NCI-H345 (cell line): ENCODE measurements at places on chromosomes 5 and 9.

DNA sequence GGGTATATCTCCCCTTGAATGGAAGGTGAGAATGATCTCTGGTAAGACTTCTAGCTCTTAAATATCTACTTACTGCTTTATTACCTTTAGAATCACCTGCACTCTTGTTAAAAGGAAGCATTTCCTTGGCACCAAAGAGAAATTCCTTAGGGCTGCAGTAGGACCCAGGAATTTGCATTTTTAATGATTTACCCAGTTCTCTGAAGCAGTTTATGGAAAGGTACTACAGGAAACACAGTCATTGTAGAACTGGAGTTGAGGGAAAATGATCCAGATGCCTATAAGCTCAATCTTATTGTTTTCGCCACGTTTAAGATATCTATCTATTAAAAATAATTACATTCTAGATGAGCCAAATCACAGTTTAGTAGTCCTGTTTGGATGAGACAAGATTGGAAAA lies 9.5 kb upstream of the C9 start:
- no peak for DNase-seq

GRCh38 chr5:71744009-71744790 lies 25.1 kb downstream of the CARTPT start:
- no peak for DNase-seq

GRCh38 chr5:154193283-154193682 lies 2.8 kb downstream of the GALNT10 start:
- DNase-seq: no peak

GRCh38 chr9:109440797-109441287 lies 57.3 kb downstream of the PTPN3 start:
- DNase-seq: peak; percentile 76

DNA sequence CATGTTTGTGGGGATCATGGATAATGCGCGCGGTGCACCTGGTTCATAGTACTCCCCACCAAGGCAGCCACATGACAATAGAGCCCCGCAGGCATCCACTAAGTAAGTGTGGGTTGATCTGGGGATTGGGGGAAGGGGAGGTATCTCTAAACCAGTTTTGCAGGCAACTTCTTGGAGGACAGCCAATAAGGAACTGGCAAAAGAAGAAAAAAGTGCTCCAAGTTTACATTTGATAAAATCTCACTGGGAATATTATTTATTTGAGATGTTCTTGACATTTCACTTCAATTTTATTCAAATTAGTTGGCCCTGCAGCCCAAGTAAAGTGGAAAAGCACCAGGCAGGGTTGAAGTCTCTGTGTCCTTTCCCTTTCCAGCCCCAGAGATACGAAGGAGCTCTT lies 8.5 kb downstream of the FBP1 start:
- DNase-seq: no peak

DNA sequence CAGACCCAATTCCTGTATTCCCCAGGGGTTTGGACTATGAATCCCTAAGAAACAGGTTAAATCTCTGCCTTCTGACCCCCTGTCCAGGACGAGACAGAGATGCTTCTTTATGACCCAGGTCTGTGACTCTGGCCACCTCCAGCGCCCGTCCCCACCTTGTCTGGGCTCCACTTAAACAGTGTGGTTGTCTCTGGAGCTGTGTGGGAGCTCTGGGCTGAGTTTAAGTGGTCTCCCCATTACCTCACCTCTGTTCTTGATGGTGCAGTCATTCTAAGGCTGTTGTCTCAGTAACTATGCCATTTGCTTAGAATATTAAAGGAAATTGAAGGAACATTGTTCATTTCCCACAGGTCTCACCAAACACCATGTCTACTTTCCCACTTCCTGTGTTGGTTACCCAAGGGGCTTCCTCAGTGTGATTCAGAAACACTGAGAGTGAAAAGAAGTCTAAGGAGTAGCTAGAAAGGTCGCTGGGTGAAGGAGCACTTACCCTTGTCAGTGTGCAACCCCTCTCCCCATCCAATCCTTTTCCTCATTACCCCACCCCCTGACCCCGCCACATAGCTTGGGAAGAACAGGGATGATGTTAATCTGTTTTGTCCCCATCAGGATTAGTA lies 127.8 kb upstream of the CKMT2 start:
- DNase-seq: no peak

GRCh38 chr5:161022151-161022550 lies 170.1 kb upstream of the ATP10B start:
- no peak for DNase-seq

DNA sequence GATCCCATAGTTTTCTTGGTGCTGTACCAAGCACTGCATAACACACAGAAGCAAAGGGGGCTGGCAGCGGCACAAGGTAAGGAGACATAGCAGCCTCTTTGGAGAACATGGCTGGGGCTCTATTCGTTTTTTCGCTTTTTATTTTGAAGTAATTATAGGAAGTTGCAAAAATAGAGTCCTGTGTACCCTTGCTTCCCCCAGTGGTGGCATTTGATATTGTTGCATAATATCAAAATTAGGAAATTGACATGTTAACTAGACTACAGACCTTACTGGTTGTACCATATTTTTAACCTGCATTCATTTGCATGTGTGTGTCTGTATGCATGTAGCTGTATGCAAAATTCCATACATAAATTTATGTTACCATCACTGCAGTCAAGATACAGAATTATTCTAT lies 6.6 kb upstream of the UBQLN1 start:
- DNase-seq: no peak

DNA sequence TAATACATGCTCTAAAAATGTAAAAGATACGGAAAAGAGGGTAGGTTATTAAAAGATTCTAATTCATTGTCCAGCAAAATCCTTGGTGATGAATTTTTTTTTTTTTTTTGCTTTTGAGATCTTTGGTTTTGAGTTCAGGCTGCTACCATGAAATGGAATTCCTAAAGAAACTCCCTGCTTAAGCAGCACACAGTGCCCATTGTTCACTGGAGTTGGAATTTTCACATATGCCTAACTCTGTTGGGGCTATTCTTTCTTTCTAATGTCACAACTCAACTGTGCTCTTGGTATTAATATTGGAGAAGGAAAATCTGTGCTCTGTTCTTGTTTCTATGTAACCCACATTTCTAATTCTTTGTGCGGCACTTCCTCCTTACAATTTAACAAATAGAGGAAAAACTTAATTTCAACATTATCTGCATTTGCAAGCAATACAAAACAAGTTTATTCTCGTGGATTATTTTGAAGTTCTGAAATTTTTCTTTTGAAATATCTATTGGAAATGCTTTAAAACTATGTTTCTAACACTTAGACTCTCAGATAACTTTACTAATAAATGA lies 21.6 kb downstream of the MATR3 start:
- no peak for DNase-seq

GRCh38 chr9:84710701-84711397 lies 41.3 kb downstream of the NTRK2 start:
- no peak for DNase-seq

DNA sequence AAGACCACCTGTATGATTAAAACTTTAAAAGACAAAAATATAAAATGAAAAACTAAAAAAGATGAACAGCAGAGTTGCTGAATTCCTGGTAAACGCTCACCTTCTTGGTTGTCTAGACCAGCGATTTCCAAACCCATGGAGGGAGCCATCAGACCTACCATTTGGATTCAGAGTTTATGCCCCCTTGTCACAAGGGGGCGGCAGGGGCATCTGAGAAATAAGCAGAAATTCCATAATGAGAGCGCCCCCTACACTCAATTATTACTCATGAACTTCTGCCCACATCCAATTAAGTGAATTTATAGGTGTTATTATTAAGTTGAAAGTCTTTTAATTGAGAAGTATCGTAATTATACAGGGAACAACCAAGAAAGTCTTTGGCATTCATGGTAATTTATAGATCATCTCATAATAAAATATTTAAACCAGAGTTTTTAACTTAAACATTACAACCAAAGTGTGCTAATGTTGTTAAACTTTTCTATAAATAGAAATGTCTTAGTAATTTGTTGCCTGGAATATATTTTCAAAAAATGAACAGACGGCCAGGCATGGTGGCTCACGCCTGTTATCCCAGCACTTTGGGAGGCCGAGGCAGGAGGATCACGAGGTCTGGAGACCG lies 35.2 kb upstream of the SPATA31C2 start:
- peak; percentile 1 for DNase-seq

- DNase-seq: no peak
These were observed 62.8 kb upstream of the C5orf58 start for GRCh38 chr5:170169996-170170395.

GRCh38 chr5:115349001-115349817 lies 52.8 kb upstream of the CCDC112 start:
- DNase-seq: peak; percentile 5

- DNase-seq: no peak
These were observed 497.2 kb downstream of the MAT2B start for GRCh38 chr5:164002628-164003027.

- DNase-seq: no peak
These were observed 260.4 kb downstream of the GABRB2 start for GRCh38 chr5:161286066-161286655.

GRCh38 chr9:27750566-27750965 lies 177.3 kb upstream of the C9orf72 start:
- DNase-seq: no peak

DNA sequence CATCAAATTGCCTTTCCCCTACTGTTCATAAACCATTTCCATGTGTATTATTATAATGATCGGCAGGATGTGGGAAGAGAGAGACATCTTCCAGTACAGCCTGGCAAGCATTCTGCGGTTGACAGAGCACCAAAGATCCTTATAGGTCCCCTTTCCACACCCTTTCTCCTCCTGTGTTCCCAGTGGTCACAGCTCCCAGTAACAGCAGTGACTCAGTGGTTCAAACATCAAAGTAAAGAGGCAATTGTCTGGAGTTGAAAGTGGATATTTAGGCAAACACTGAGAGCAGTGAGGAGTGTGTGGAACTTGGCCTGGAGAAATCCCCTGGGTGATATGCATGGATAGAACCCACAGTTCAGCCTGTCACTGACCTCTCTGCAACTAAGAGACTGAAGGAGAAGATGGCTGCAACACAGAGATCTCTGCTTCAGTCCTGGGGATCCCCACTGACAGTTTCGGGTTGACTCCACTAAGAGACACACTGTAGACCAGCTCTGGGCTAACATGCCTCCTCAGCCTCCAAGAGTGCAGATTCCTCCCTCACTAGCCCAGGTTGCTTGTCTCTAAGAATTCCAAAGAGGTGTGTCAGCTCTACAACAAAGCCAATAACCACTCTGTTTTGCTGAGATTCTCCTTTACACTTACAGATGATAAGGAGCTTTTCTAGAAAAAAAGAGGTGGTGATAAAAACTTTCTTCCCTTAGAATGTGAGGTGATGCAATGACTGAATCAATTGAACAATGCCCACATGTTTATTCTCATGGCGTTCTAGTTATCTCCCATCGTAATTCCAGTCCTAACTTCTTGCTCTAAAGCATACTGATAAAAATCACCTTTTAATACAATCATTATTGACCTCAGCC lies 94.4 kb upstream of the IL6ST start:
- no peak for DNase-seq

GRCh38 chr5:65252977-65253376 lies 228.7 kb downstream of the ADAMTS6 start:
- DNase-seq: no peak

- DNase-seq: no peak
These were observed 50.2 kb upstream of the BARX1 start for GRCh38 chr9:94005272-94005901.

GRCh38 chr9:129008469-129008965 lies 19.6 kb downstream of the SH3GLB2 start:
- DNase-seq: no peak

DNA sequence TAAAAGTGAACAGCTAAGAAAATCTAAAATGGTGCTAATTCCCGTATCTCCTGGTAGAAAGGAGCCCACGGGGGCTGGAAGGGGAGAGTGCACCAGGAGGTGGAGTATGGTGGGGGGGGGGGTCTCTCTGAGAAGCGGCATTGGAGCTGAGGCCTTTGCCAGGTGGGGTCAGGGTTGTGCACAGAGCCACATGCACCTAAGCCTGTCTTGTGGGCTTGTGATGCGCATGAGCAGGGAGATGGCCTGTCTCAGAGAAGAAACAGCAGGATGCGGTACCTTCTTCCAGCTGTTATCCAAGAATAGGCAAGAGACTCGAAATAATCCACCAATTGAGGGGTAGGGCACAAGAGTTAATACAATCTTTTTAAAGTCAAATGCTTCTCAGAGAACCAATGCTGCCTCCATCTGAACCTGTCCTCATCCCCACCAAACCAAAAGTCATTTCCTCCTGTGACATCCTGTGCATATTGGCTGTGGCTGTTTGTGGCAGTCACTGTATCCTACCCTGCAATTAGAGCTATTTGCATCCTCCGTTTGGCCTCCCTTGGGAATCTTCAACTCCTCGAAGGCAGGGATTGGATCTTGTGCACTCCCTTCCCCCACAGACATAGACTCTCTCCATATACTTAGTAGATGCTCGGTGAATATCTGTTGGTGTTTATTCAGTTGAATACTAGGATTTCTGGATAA lies 45.4 kb downstream of the FGF1 start:
- DNase-seq: no peak

DNA sequence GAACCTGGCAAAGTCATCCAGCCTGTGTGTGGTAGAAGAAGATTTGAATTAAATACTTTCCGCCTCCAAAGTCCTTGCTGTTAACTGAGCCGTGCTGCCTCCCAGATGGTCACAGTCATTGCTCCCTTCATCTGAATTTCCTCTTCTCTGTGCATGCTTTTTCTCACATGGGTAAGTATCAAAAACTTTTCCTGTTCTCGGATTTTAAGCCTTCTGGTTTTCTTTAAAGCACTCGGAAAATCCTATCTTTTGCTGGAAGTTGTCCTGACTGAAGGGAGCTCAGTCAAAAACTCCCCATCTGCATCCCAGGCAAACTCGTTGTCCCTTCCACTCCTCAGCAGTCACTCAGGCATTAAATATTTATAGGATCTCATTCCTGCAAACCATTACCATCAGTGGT lies 290.0 kb upstream of the PIK3R1 start:
- DNase-seq: no peak

DNA sequence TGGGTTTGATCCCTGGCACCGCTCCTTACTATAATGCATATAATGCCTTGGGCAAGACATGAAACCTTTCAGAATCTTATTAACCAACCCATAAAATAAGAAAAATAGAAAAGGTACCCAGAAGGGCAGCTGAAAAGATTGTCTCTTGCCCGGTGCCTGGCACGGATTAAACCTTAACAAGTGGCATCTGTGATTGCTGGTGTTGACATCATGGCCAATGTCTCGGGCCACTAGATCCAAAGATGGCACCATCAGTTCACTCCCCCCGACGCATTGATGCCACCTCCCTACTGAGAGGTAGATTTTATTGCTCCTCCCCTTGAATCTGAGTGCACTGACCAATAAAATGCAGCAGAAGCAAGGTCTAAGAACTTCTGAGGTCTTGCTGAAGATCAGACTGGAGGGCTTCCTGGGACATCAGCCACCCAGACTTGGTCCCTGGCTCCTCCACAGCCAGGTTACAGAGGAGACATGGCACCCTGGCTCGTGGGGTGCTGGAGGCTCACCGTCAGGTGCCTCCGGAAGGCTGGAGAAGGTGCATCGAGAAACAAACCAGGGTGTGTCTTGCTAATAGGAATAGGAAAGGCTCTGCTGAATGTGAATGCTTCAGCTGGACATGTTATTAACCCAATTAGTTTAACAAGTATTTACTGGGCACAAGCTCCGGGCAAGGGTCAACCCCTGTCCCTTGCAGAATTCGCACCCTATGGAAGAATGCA lies 80.0 kb upstream of the COL5A1 start:
- no peak for DNase-seq

GRCh38 chr5:11012295-11012694 lies 251.3 kb upstream of the DAP start:
- DNase-seq: no peak

GRCh38 chr5:35182486-35182885 lies 47.8 kb downstream of the PRLR start:
- no peak for DNase-seq
